CD4-positive, alpha-beta T cell (primary cell): ENCODE measurements at places on chromosomes 7 and 10. TPM values are rescaled to one million over a fixed set of nuclear protein-coding genes. Genes with fewer than 3 reads are reported as not detected.

The UPK3BL2 gene
- total RNA-seq = 115 TPM

The CALHM3 gene
- total RNA-seq = not detected

The ODAD2 gene
- not detected for total RNA-seq

The MDH2 gene
- 68.3 TPM for total RNA-seq

The CDC14C gene
- total RNA-seq = not detected

The TRIM50 gene
- total RNA-seq = 0.17 TPM

DNA sequence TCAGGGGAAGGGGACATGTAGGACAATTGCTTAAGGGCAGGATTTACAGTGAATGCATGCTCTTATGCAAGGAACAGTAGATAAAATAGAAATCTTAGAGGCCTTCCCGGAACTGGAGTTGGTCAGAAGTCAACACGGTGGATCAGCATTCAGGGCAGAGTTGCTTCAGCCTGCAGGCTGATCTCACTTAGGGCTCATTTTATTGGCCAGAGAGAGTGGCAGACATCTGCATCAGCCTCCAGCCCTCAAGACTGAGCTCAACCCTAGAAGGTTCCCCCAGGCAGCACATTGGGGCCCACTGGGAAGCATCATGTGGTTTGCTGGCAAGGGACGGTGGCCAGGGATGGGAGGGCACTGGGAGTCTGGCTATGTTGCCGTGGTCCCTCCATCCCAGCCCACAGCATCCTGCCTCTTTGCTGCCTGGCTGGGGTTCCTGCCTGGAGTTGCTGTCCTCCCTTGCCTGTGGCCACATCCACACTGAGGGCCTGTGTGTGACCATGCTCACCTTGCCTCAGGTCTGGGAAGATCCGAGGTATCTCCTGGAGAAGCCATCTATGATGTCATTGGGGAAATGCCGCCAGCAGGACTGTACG lies 13.0 kb downstream of the SCART1 start:
- DNase-seq = no peak

DNA sequence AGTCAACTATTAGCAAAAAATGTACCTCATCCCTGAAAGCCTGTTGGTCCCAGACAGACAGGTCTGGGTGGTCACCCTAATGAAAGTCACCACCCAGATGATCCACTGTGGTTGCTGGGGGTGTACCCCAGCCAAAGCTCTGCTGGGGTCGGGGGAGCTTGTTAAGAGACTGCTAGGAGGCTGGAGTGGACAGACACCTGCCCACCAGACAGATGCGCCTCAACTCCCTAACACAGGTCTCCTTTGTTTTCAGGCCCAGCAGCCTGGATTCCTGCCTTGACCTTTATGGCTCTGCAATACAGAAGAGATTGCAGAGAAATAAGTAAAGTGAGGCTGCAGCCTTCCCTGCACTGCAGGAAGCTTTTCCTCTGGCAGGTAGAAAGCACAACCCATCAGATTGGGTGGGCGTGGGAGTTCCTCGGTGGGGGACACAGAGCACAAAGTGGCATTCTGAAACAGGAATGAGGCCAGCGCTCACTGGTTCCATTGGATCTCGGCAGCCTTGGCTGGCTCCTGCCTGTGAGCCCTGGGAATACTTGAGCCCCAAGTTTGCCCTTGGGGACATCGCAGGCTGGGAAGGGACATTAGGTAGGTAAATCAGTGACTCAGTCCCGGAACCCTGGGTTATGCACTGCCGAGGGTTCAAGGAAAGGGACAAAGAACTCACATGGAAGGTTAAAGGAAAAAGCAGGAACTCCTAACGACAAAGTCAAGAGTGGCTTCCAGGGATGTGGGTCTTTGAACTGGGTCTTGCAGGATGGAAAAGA lies 18.0 kb upstream of the ZNF488 start:
- no peak for DNase-seq

DNA sequence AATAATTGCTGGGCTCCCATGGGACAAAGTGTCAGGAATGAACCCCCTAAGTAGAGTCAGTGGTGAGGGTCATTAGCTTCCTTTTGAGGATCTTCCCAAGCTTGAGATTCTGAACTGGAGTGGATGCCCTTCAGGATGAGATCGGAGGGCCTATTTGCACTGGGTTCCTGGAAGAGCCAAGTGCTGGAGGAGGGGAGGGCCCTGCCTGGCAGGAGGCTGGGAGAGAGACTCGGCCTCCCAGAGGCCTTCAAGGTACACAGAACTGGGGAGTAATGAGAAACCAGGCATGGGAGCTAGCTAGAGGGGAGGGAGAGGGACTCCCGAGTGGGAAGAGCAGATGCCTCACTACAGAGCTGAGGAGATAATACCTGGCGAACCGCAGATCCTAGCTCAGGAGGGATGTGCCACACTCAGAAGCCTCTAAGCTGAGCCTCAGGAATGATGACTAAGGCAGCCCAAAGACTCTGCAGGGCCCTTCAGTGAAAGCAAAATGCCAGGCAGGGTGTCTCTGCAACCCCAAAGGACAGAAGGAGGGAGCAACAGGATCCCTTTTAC lies 9.4 kb downstream of the PDAP1 start:
- no peak for DNase-seq

- no peak for DNase-seq
Measured at GRCh38 chr10:127987467-127988380, 80.8 kb downstream of the PTPRE start.

GRCh38 chr10:89335226-89335625 lies 7.4 kb downstream of the IFIT3 start:
- no peak for DNase-seq

GRCh38 chr10:22002591-22003176 lies 846 bp downstream of the DNAJC1 start:
- peak; percentile 60 for DNase-seq

DNA sequence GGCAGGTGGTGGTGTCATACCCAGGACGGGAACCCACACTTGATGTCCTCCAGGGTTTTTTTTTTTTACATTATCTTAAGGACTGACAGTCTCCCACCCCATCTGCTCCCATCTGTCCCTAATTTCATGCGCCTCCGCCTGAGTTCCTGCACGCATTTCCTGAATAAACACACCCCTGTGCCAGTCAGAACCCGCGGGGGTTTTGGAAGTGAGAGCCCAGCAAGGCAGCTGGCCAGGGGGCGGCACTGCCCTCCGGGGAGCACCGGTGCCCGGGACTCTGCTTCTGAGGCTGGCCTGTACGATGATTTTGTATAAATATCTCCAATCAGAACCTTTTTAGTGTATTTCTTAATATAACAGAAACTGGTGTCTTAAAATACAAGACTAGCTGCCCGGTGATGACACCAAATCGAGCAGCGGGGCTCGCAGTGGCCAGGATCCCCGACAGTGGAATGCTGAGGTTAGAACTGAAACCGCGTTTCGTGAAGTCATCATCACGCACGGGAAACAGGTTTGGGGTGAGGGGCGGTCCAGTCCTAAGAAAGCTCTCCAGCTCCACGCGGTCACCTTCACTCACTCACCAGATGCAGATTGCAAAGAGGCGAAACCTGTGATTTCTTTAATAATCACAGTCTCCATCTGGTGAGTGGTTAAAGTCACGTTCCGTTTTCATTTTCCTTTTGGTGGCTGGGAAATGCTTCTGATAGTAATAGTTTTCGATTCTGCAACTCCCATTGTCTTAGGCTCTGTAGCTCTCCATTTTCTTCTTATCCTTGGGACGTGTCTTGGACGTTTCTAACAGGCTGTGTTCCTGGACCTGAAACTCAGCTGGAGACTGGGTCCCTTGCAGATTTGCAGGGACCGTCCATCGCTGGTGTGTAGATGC lies 19.7 kb downstream of the BNIP3 start:
- DNase-seq = no peak

GRCh38 chr7:130989101-130989795 lies 255.2 kb upstream of the KLF14 start:
- DNase-seq = no peak

DNA sequence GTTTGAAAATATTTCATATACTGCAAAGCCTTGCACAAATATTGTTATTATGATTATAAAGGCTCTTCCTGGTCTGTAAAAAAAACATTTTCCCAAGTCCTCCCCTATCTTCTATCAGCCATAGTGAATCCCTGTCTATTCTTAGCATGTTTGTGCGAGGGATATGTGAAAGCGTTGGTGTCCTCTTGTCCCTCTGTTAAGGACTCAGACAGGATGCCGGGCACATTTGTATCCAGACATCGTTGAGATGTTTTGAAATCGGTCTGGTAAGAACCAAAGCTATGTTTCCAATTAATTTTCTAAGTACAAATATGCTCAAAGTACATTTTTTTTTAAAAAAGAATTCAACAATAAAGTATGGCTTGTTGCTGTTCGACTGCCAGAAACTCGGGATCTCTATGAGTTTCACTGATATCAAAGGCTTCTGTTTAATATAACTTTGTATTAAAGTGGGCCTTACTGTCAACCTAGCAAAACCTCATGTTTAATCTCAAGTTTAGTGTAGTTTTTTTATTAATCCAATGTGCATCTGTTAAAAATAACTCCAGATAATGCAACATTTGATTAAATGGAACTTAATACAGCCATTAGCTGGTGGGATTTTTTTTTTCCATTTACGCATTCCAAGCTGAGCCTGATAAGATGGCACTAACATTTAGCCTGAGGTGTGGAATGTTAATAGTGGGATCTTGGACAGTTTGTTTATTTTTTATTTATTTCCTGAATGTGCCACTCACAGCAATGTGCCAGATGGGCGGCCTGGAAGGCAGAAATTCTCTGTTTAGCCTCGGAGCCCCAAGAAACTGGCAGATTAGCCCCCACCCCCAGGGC lies 754.3 kb downstream of the LRMDA start:
- no peak for DNase-seq
